ENCODE measurements at places on chromosomes 6 and 20.

DNA sequence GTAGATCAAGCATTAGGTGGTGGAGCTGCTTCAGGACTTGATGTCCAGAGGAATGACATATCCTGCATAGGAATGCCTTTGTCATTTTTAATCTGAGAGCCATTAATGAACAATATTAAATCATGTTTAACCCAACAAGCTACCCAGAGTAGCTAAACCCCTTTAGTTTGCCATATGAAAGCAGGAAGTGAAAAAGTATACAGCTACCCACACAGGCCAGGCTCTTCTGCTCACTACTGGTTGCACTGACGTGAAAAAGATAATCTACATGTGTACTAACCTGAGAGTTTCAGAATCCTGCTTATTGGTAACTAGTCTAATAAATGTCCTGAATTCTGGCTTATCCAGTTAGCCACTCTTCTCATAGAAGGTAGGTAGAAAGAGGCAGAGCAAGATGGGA is 19.9 kb downstream of the GLYATL3 start:
- DNase-seq = no peak

DNA sequence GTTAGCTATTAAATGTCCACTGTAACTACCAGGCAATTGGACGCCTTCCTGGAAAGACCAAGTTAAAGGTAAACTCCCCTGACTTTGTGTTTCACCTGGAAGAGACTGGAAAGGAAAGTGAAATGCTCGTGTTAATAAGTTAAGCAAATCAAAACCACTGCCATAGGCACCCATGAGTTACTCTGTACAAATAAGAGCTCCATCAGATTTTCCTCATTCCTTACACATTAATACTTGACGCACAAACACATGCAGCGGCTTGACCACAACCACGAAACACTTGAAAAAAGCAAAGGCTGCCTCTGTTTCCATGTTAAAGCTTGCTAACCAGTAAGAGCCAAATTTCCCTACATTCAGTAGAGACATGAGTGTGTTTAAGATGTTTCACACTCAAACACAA is 19.8 kb downstream of the GCM1 start:
- DNase-seq = no peak

DNA sequence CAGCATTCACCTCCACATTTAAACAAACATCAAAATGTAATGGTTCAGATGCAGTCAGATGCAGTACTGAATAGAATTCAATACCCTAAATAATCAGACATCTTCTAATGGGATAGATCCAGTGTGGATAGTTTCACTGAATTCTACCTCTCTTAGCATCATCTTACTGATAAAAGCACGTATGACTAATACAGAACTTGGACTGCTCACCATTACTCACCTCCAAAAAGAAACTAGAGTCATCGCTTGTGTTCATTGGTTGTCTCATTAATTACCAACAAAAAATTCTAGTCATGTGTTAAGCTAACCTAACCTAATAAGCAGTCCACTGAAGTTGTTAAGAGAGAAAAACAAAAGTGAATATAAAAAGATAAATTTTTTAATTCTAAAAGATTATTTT is 165.9 kb upstream of the IRAK1BP1 start:
- no peak for DNase-seq

DNA sequence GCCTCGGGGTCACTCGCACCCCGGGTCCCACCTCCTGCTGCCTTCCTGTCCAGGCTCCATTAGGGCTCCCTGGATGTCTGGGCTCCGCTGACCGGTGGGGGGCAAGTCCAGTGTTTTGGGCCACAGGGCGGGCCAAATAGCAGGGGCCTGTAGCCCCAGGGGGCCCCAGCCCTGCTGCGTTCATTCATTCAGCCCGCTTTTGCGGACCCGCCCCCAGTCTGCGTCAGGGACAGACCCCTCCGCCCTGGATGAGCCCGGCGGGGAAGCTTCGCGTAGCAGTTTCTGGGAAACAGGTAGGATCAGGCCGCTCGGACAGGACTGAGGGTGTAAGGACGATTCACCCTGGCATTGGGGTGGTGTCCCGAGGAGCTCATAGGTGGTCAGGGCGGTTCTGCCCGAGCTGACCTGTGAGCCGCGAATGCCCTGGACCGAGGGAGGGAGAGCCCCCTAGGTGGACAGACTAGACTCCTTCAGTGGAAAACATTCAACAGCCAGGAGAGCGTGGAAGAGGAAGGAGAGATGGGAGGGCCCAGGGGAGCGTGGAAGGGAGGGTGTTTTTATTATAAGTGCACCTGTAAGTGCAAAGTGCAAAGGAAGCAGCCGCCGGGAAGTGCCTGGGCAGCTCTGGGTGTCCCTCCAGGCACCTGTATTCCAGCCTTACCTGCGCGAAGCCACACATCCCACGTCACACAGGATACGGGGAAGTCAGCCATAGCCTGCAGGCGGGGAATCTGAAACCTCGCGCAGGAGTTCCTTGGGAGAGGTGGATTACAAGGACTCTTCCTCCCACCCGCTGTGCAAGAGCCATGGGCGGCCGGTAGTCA is 662 bp downstream of the ENTPD6 start:
- DNase-seq = no peak

DNA sequence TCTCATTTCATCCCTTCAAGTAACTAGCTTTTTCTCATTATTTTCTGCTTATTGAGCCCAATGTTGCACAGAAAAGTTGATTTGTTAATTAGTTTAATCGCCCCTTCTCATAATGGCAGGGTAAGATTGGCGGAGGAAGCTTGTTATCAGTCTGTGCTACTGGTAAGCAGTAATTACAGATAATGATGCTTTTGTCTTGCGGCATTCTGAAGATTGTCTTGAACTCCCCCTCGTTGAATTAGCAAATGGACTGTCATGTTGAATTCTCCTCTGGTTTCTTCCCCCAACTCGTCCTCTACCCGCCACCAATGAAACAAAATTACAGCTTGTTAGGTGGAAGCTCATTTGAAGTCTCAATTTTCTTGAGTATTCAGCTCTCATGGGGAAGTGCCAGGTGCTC is 39.4 kb downstream of the PRDM13 start:
- no peak for DNase-seq

DNA sequence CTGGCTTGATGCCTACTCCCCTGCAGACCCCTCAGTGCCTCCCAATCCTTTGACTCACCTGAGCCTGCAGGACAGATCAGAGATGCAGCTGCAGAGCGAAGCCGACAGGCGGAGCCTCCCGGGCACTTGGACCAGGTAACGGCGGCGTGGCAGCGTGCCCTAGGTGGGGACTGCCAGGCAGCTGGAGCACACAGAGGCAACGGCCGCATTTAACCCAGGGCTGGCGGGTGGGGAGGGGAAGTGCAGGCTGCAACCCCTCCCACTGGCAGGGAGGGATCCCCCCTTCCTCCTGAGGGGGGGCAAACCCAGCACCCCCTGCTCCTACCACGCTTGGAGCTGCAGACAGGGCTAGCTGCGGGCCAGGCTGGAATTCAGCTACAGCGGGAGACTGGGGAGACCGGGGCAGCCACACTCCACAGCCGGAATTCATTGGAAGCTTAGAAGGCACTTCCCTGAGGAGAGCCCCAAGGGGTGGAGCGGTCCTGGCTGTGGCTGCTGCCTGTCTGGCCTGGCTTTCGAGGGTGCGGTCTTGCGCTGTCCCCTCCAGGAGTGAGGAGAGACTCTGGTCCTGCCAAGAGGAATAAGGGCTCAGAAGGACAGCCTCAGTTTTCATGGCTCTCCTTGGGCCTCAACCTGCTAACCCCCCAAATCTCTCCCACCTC is at the start of gene MATN4:
Gene MATN4, minus strand, starts transcription at position 183 of the 662 bp plus-strand sequence. CDS start 2,717 bp downstream, outside the sequence.
- no peak for DNase-seq

GRCh38 chr6:168485818-168486217 is 44.8 kb downstream of the SMOC2 start:
- no peak for DNase-seq

DNA sequence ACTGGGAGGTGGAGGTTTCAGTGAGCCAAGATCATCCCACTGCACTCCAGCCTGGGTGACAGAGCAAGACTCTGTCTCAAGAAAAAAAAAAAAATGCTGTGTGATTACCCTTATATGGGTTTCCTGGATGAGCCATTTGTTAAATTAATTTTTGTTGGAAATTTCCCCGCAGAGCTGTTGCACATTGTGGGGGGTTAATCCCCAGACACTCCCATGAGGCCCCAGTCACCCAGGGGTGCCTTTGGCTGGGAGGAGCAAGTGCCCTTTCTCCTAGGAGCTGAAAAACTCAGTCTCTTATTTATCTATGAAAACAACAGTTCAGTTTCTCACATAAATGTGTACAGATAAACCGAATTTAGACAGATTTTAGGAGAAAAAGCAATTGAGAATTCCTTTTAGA is 4.7 kb upstream of the DEFB132 start:
- DNase-seq = no peak
